Activated T-helper 2 cell treated with anti-CD3 and anti-CD28 coated beads, Interferon-gamma antibody, Interleukin-2, Interleukin-4, amounts not matched to agents 10 μg/mL and 5 μg/mL and 100 μg/mL, durations not matched to agents 14 hours and 24 hours and 36 hours (primary cell): ENCODE measurements at places on chromosomes 3 and 15. TPM values are rescaled to one million over a fixed set of nuclear protein-coding genes. Genes with fewer than 3 reads are reported as not detected.

- H3K4me3 ChIP-seq = no peak overlapping the region
- peaks cover 5% of the 10 kb centered on the region for H3K4me1 ChIP-seq
- no peaks in the 10 kb centered on the region for H3K27me3 ChIP-seq
- peaks cover 50% of the 10 kb centered on the region for H3K36me3 ChIP-seq
Measured at GRCh38 chr3:160531311-160531710, 34.1 kb downstream of the KPNA4 start.

DNA sequence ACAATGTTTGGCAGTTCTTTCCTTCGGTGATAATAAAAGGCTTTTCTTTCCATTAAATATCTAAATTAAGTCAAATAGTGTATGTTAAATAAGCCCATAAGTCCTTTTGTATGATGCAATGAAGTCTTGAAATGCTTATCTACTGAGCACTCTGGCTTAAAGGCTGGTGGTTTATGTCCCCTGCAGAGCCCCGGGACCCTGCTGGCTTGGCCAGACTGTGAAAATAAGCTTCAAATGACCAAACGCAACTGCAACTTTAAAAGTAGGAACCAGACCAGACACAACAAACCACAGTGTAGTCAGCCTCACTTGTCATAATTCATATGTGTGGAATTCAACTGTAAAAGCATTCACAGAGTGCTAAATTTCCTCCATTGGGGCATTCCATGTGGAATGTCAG is 72.5 kb downstream of the FOXP1 start:
- H3K27me3 ChIP-seq = no peaks in the 10 kb centered on the region
- H3K27ac ChIP-seq = no peak overlapping the region
- peaks cover 3% of the 10 kb centered on the region for H3K36me3 ChIP-seq
- H3K4me3 ChIP-seq = no peak overlapping the region

DNA sequence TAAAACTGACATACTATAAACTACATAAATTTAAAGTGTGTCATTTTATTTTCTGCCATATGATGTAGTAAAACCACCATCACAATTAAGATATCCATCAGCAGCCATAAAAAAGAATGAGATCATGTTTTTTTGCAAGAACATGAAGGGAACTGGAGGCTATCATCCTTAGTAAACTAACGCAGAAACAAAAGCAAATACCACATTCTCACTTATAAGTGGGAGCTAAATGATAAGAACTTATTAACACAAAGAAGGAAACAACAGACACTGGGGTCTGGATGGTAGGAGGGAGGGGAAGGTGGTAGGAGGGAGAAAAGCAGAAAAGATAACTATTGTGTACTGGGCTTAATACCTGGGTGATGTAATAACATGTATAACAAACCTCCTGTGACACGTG is 24.6 kb downstream of the CCDC14 start:
- no peak overlapping the region for H3K4me3 ChIP-seq
- no peaks in the 10 kb centered on the region for H3K4me1 ChIP-seq
- no peak for DNase-seq
- peak overlapping the region; percentile 6 for H3K27ac ChIP-seq

- DNase-seq = no peak
- no peak overlapping the region for H3K27ac ChIP-seq
- H3K4me3 ChIP-seq = no peak overlapping the region
- no peaks in the 10 kb centered on the region for H3K27me3 ChIP-seq
Measured at GRCh38 chr3:37556789-37557301, 304.8 kb upstream of the CTDSPL start.

DNA sequence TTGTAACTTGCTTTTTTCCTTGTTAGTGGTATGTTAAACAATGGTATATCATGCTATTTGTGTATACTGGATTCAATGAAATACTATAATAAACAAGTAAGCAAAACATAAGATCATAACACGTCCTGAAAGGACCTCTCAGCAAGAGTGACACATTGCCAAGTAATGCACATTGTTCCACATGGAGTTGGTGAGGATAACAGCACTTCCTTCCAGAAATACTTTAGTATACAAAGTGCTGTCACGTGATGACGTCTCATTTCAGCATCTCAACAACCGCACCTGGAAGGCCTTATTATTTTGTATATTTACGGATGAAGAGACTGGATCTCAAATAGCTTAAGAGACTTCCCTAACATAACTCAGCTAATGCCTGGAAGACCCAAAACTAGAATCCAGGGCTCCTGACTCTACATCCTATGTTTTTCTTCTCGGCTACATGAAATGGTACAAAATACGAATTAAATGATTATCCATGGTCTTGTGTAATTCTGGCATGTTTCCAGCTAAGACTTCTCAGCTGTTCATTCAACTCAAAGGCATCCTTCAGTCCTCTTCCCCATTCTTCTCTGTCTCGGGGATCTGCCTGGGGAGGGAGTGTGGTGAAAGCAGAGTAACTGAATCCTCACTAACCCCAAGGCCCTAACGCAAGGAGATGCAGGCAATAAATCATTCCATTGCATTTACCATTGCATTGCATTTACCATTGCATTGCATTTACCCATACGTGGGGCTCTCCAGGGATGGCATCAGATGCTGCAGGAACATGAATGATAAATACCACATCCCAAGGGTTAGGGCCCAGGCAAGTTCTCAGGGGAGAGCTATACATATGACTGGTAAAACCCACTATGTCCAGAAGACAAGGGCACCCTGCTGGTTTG is 79.2 kb downstream of the LIPC start:
- no peak for DNase-seq
- H3K36me3 ChIP-seq = peaks cover 5% of the 10 kb centered on the region
- H3K4me3 ChIP-seq = no peak overlapping the region
- H3K27me3 ChIP-seq = peaks cover 2% of the 10 kb centered on the region

- peaks cover 6% of the 10 kb centered on the region for H3K27me3 ChIP-seq
- no peak overlapping the region for H3K4me3 ChIP-seq
Measured at GRCh38 chr15:85913461-85913860, 118.7 kb upstream of the KLHL25 start.

ACSBG1 gene
- 0.64 and 0.96 TPM in 2 replicates for total RNA-seq

DNA sequence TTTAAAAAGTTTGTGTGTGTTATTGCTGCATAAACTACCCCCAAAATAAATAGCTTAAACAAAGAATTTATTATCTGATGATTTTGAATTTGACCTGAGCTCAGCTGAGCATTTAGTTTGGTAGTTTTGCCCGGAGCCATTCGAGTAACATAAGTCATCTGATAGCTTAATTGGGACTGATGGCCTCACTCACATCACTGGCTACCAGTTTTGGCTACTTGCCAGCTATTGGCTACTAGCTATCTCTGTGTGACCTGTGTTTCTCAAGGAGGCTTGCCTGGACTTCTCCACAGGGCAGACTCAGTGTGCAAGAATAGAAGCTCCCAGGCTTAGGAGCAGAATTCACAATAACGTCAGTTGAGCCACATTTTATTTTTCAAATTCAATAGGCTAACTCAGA is 9.0 kb downstream of the CNTN3 start:
- H3K27ac ChIP-seq = no peak overlapping the region
- H3K4me1 ChIP-seq = no peaks in the 10 kb centered on the region
- no peak overlapping the region for H3K4me3 ChIP-seq
- H3K27me3 ChIP-seq = no peaks in the 10 kb centered on the region
- H3K36me3 ChIP-seq = no peaks in the 10 kb centered on the region
- DNase-seq = no peak

NR2E3 gene
- not detected in 2 replicates for total RNA-seq

DNA sequence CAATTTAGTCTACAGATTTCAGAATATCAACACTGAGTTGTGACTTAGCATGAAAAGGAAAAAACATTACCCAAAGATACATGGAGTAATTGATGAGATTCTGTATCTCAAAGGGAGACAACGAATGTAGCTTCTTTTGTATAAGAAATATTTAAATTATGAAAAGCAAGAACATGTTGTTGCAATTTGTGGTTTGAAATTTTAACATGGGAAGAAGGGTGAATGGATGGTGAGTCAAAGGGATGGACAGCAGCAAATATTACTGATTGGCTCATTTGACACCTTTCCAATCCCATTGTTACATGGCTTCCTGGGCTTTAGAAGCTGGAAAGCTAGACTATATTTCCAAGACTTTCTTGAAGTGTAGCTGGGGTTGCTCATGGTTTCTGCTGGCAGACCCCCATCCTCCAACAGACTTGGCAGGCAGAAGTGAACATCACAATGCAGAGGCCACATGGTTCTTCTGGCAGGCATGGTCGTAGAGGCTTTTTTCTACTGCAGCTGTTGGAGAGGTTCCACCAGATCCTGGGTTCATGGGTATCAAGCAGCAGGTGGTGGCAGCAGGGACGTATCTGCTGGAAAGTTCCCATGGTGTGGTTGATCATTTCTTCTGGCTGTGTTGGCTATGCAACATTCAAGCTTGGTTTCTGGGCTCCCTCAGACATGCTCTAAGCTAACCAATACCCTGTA is 47.2 kb upstream of the KPNA4 start:
- no peak for DNase-seq
- H3K27ac ChIP-seq = no peak overlapping the region
- H3K4me1 ChIP-seq = no peaks in the 10 kb centered on the region
- no peak overlapping the region for H3K4me3 ChIP-seq
- no peaks in the 10 kb centered on the region for H3K36me3 ChIP-seq
- peaks cover 24% of the 10 kb centered on the region for H3K27me3 ChIP-seq

AGBL1 gene
- total RNA-seq = 0.14 and 0.18 TPM in 2 replicates

DNA sequence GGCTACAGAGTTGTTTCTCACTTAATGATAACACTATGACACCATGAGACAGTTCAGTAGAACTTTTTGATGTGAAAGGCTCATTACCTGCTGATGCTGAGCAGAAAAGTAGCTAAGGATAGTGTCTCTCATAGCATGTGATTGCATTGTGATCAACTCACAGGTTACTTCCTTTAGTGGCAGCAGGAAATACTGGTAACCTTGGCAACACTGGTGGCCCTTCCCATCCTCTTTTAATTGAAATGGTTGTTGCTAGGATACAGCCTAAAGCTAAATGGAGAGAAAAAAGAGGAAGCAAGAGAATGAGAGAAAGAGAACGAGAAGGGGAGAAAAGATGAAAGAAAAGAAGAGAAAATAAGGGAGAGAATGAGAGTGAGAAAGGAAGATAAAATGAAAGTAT is 204.7 kb upstream of the GAP43 start:
- no peak overlapping the region for H3K4me3 ChIP-seq
- H3K27ac ChIP-seq = no peak overlapping the region
- no peak for DNase-seq
- H3K27me3 ChIP-seq = no peaks in the 10 kb centered on the region
- peaks cover 1% of the 10 kb centered on the region for H3K4me1 ChIP-seq

GRCh38 chr3:23697416-23697815 is 108.3 kb upstream of the UBE2E1 start:
- no peaks in the 10 kb centered on the region for H3K27me3 ChIP-seq
- no peak overlapping the region for H3K27ac ChIP-seq
- no peaks in the 10 kb centered on the region for H3K36me3 ChIP-seq
- no peak for DNase-seq
- H3K4me3 ChIP-seq = no peak overlapping the region
- no peaks in the 10 kb centered on the region for H3K4me1 ChIP-seq

DNA sequence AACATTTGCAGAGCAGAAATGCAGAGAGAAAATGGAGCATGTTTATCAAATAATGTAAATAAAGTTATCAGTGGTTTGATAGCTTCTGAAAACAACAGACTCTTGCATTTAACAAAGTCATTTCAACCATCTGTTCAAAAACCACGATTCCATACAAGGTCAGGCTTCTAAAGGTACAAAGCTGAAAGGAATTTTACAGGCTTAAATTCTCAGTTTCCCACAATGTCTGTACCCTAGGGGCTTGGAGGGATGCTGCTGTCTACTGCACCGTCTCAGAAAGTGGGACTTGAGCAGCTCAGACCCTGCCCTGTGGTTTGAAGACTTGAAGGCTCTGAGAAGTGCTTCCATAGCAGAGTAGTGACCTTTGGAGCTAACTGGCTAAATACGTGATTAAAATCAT is 30.4 kb upstream of the TM4SF1 start:
- peaks cover 4% of the 10 kb centered on the region for H3K27me3 ChIP-seq
- H3K36me3 ChIP-seq = no peaks in the 10 kb centered on the region
- H3K27ac ChIP-seq = no peak overlapping the region
- DNase-seq = no peak

SEMA7A gene
- 45.9 and 50.3 TPM in 2 replicates for total RNA-seq
